ENCODE measurements at places on chromosomes 1 and 21.

- DNase-seq = no peak
These were observed 55.7 kb upstream of the EFHD2 start for GRCh38 chr1:15353839-15354579.

DNA sequence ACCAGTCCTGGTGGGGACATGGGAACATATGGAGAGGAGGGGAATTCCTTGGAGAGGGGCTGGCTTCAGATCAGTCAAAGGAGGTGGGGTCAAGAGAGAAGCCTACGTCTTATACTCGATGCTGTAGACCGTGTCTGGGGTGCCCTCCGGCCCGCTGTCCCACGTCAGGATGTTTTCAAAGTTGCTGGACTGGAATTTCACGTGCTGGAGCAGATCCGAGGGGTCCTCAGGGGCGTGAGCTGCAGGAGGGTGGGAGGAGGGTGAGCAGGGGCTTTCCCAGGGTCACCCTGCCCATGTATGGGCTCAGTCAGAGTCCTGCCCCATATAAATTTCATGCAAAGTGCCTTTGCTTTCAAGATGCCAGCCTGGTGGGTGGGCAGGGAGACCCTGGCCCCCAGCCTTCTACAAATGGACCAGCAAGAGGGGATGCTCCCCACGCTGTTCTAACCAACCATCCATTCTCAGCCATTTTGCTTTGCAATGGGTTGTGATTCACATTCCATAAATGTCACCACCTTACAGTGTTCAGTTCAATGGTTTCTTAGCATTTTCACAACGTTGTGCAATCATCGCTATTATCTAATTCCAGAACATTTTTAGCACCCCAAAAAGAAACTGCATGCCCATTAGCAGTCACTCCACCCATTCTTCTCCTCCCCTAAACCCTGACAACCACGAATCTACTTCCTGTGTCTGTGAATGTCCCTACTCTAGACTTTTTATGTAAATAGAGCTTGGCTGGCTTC, 4.3 kb downstream of the IL22RA1 start:
- no peak for DNase-seq

GRCh38 chr1:213669964-213670691, 317.6 kb upstream of the PROX1 start:
- DNase-seq = peak; percentile 12

- no peak for DNase-seq
These were observed 97.0 kb downstream of the IER5 start for GRCh38 chr1:181185461-181185860.

GRCh38 chr1:34696981-34697380, 57.9 kb upstream of the GJB5 start:
- DNase-seq = no peak

- no peak for DNase-seq
These were observed 7.2 kb upstream of the VSIG8 start for GRCh38 chr1:159869607-159870006.

GRCh38 chr21:46562964-46563607, 41.8 kb downstream of the S100B start:
- no peak for DNase-seq

DNA sequence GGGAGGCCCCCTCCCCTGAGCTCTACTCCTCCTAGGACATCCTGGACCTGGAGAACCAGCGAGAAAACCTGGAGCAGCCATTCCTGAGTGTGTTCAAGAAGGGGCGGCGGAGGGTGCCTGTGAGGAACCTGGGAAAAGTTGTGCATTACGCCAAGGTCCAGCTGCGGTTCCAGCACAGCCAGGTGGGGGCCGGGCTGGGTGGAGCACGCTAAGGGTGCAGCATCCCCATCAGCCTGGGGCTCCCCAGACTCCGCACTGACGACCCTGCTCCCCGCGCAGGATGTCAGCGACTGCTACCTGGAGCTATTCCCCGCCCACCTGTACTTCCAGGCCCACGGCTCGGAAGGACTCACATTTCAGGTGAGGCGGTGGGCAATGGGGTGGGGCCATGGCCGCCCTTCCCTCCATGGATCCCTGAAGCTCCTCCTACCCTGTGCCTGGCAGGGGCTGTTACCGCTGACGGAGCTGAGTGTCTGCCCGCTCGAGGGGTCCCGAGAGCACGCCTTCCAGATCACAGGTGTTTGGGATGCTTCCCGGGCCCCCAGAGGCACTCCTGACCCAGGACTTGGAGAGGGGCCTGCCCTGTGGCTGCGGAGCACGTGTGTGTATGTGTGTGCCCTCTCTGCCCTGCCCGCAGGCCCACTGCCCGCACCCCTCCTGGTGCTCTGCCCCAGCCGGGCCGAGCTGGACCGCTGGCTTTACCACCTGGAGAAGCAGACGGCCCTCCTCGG, 4.1 kb downstream of the PLEKHN1 start:
- DNase-seq = no peak

DNA sequence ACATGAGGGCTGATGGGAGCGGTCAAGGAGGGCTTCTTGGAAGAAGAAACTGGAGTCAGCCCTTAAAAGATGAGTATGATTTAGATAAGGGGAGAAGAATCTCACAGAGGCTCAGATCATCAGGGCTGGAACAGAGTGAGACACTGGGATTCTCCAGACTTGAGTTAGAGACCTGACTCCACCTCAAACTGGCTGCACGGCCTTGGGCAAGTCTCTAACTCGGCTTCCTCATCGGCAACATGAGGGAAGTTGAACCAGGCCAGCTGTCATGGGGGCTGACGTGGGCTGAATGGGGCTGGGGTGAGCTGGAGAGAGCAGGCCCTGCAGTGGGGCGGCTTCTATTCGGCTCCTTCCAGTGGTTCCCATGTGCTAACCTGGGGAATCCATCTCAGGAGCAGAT, 2.5 kb downstream of the C1QC start:
- no peak for DNase-seq

GRCh38 chr1:217472915-217473314, 158.0 kb downstream of the GPATCH2 start:
- DNase-seq = no peak

DNA sequence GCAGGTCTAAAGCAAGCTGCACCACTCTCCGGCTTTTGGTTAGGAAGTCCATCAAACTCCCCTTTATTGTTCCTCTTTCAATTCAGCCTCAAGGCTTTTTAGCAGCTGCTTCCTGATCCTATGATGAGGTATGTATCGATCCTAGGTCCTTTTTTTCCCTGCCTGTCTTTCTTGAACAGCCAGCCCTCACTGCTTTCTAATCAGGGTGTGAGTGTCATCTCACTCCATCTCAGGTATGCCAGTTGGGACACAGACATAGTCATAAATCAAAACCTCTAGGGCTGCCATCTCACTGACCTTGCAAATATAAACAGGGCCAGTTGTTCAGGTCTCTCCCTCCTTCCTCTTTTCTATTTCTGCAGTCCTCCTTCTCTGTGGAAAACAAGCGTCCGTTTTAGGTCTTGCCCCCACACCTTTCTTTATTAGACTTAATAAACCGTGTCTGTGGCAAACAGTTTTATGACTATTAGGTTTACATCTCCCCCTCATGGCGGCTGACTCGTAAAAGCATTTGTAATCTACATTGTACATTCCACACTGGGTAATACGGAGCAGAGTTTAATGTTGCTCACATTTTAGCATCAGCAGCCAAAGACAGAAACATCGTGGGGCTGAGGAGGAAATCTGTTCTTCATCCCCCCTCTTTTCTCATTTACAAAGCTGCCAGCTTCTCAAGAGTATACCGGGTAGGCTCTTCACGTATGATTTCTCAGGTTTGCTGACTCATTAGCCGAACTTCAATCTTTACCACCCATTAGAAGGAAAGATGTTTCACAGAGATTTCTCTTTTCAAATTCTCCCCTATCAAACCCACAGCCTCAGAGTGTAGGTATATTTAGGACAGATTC, 11.6 kb downstream of the STYXL2 start:
- DNase-seq = no peak

DNA sequence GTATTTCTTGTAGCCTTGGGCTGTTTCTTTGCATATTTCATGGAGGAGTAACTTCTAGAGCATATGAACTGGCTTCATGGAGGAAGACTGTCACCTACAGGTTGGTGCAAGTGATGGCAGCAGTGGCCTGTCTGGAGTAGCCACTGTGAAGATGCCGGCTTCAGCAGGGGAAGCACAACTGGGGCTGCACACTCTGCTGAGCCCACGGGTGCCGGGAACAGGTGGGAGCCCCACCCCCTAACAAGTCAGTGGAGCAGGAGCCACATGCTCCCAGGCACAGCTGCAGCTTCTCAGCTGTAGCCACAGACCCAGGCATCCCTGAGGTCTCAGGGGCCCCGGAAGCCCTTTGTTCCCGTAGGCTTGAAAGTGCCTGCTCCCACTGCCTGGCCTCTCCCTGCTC, 43.2 kb upstream of the C1orf185 start:
- peak; percentile 1 for DNase-seq

GRCh38 chr1:46508757-46509156, 19.1 kb downstream of the DMBX1 start:
- no peak for DNase-seq

- no peak for DNase-seq
These were observed 53.6 kb upstream of the DMRTA2 start for GRCh38 chr1:50476800-50477199.

DNA sequence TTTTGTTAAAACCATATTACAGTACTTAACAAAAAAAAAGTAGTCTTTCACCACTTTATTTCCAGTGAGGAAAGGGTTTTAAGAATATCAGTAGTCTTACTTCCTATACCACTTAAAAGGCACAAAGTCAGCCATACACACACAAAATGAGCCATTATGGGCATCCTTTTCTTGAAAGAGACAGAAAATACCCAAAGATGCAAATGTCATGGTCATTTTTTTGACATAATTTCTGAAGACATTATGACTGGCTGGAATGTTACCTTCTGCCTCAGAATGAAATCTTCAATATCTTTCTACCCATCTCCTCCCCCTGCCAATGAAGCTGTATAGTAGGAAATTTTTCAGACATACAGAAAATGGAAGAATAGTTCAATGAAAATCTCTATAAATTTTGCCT, 237.7 kb downstream of the SLC45A1 start:
- DNase-seq = no peak

DNA sequence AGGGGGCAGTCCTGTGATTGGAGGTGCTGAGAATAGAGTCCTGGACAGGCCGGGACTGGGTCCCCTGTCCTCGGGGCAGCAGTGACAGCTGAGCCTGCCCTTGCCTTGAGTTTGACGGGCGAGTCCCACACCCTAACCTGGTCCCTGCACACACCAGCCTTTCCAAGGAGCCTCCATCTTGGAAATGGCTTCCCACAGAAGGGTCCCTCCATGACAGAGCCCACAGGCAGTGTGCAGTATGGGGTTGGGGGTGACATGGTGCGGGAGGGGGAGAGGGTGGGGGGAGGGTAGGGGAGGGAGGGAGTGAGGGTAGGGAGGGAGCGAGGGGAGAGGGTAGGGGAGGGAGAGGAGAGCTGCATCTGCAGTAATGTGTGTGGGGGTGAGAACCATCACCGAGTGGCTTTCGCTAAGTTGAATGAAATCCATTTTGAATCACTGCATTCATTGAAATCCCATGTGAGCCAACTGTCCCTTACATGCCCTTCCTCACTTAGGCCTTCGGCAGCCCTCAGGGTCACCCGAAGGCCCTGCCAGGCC, 10.1 kb upstream of the TMEM52 start:
- DNase-seq = no peak

DNA sequence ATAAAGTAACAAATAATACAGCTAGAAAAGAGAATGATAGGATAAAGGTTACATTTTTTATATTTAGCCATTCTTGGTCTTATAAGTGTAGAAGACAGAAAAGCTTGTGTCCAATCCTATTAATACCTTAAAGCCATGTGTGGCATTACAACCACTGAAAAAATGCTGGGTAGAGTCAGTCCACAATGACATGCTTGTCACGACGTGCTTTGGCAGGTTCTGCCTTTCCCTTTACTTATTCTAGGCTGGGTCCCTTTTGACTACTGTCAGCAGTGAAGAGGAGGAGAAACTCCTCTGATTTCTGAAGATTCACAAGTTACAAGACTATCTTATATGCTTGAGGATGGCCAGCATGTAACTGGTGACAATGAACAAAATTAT, 14.6 kb upstream of the AIM2 start:
- no peak for DNase-seq

DNA sequence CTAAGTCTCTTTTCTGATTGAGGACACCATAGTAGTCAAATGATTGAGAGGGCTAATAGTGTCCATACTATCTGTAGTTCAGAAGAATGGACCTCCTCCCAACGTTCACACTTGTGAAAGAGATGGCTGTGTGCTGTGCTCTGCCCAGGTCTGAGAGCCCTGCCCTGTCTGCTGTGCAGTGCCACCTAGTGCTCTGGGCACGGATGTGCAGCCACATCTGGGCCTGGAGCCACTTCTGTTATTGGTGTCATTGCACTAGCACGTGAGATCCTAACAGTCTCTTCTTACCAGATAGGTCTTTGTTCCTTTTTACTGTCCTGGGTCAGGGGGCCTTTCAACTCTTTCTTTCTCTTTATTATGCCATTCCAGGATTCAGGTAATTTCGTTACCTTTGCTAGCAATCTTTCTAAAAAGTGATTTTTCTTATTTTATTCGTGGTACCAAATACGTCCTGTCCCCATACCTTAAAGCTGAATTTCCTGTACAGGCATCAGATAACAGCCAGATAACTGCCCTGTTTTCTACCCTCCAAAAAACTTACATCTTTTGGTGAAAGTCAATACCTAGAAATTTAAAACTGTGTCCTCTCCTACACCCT, 21.7 kb downstream of the INTS3 start:
- peak; percentile 84 for DNase-seq

- DNase-seq = no peak
These were observed 208.1 kb downstream of the PATJ start for GRCh38 chr1:61950418-61950817.

DNA sequence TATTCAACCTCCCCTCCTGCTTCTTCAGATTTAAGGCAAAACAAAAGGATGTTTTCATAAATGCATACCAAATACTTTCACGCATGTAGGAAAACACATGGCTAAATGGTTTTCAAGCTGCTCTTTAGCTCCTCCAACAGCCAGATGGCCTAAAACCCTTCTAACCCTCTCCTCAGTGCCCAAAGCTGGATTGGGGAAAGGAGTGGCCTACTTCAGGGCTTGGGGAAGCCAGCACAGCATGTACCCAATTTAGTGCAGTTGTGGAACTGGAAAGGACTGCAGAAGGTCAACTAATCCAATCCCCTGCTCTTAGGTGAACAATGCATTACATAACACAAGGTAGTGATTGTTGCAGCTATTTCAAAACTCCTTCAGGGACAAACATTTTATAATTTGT, 9.3 kb downstream of the F5 start:
- no peak for DNase-seq

DNA sequence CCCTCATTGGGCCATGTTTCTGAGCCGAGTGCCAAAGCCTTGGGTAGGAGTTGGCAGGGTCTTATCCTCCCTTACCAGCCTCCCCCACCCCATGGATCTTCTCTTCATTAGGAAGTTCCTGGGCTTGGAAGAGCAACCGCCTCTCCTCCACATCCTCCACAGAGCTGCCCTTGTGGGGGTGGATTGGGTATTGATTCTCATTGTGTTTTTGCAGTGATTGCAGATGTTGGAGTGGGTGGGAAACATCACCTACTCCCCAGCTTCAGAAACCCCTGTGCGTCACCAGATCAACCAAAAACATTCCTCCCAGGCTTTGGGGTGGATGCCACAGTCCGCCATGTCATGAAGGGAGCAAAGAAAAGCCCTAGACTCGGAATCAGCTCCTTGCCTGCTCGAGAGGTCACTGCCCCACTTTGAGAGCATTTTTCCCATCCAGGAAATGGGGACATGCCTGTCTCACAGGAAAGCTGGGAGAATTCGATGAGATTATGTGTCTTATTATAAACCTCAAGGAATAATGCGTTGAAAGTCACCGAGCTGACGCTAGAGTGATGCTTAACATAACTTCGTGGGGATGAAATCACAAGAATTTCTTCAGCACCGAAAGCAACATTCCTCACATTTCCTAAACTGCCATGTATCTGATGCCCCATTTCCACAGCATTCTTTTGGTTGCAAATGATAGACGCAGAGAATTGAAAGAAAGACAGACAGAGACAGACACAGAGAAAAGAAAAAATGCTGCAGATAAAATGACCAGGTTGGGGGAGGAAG, 44.7 kb upstream of the ZBTB40 start:
- no peak for DNase-seq

Measured in CD4-positive, alpha-beta T cell treated with Interleukin-15 for 4 hours (primary cell).